ENCODE measurements at places on chromosomes 5 and 9.

DNA sequence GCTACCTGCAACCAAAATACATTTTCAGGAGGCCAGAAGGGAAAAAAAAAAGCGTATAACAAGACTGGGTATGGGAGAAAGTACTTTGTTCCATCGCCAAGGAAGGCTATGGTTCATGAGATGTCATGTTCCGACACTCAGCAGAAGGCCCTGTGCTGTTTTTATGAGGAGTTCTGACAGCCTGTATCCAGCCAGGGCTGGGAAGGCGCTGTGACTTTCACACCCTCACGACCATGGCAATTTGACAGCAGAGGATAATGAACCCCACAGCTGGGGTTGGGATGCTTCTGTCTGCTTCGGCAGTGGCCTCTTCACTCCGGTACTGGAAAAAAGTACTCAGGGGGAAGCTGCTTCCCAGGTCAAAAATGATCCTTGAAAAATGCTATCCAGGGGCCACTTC is 154.4 kb downstream of the PRELID2 start:
- DNase-seq: no peak

- DNase-seq: no peak
These were observed 41.6 kb downstream of the CSF1R start for GRCh38 chr5:150044712-150045111.

- no peak for DNase-seq
These were observed 85.0 kb upstream of the TAF11L2 start for GRCh38 chr5:17412760-17413671.

GRCh38 chr9:88087906-88088305 is 50.4 kb downstream of the SPATA31C2 start:
- no peak for DNase-seq

Measured in CD4-positive, alpha-beta T cell treated with Interleukin-6 at 100 ng/mL for 8 hours (primary cell).